NCI-H1417 treated with DMSO at 0.1 percent for 48 hours (cell line): ENCODE measurements at places on chromosomes 5 and 9.

GRCh38 chr9:74245866-74246497, 251.2 kb upstream of the RORB start:
- DNase-seq: no peak

DNA sequence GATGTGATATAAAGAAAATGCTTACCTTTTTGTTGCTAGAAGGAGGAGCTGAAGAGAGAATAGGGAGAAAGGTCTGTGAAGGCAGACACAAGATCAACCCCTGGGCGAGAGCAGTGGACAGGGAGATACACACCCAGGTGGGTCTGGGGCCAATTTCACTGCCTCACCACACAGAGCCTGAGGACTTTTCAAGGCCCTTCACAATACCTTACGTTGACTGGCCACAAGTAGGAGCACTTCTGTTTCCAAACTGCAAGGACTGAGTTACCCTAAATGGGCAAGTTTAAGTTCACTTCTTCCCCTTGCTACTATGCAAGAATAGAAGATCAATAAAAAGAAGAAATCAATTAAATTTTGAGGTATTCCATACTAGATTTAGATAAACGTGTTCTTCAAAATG, 174.5 kb upstream of the SLC12A2 start:
- DNase-seq: no peak

DNA sequence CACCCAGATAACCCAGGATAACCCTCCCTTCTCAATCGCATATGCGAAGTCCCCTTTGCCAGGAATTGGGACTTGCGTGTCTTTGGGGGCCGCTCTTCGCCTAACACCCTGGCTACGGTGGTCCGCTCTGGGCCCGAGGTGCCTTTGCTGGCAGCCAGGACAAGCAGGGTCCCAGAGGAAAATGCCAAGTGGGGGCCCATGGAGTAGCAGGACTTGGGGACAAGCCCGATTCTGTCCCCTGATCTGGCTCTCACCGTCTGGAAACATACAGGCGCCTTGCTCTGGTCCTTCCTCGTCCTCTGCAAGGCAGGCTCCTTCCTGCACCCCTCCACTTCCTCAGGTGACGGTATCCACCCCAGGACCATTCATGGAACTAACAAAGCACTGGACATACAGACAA, 78.1 kb upstream of the UNC5A start:
- no peak for DNase-seq

DNA sequence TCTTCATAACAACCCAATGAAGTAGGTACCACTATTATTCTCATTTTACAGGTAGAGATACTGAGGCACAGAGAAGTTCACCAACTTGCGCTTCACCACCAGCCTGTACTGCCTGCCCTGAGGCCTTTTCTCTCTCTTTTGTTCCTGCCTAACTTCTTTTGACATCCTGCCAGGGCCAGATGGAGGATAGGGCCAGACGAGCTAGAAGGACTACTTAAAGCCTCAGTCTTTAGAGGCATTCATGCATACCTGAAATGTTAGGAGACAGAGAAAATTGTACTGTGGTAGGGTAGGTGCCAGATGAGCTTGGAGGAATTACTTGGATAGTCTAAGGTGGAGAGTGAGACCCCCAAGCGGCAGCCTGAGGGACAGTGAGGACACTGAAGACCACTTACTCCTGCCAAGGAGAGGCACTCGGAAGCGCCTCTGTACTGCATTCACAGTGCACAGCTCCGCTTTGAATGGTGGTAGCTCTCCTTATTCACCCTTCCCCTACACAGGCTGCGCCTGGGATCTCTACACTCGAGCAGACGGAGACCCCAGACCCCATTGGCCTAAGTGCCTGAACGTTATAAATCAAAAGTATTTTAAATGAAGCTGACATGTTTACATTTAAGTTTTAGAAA, 6.2 kb upstream of the ORM1 start:
- DNase-seq: no peak

DNA sequence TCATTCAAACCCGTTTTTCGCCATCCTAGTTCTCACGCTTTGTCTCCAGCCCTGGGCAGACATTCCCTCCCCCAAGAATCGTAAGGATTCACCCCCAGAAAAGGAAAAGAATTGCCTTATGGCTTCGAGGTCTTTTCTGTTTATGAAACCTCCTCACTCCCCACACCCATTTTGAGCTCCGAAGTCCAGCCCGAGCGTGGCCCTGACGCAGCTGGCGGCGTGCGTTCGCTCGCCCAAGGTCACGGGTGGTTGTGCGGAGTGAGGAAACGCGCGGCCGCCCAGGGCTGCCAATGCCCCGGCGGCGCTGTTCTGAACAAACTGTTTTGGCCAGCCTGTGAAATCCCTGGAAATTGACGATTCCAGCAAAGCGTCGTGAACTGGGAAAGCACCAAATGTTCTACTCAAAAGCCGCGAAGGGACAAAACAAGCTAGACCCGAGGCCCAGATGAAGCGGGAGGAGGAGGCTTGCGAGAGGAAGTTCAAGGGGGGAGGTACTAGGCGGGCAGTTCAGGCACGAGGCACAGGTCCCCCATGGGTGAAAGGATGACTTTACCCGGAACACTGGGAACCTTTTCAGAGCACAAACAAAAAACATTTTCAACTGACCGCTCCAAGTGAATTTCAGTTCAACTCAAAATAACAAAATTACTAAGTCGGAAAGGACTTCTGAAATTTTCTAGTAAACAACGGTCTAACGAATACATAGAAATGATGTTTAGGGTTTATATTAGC, 683 bp upstream of the ZFAND5 start:
- peak; percentile 88 for DNase-seq

DNA sequence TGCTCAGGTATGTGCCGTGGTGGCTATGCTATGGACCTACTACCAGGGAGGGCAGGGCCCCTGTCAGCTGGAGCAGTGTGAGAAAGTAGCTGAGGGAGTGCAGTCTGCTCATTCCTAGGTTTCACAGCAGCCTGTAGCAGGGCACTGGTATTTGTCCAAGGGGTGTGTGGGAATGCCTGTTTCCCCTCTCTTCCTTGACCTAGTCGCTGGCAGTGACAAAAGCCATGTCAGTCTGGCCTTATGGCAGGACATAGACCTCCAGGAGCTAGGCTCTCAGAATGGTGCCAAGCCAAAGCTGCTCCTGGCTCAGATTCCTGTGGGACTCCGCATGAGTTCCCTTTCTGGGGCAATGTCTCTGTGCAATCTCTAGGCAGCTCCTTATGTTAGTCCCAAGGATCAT, 253.9 kb upstream of the TYRP1 start:
- DNase-seq: no peak

- DNase-seq: no peak
These were observed 30.7 kb downstream of the EXOC3 start for GRCh38 chr5:473551-474192.

GRCh38 chr9:115118879-115119218, 892 bp upstream of the TNC start:
- peak; percentile 17 for DNase-seq

- DNase-seq: no peak
These were observed 124.4 kb downstream of the SLF1 start for GRCh38 chr5:94742852-94743251.

DNA sequence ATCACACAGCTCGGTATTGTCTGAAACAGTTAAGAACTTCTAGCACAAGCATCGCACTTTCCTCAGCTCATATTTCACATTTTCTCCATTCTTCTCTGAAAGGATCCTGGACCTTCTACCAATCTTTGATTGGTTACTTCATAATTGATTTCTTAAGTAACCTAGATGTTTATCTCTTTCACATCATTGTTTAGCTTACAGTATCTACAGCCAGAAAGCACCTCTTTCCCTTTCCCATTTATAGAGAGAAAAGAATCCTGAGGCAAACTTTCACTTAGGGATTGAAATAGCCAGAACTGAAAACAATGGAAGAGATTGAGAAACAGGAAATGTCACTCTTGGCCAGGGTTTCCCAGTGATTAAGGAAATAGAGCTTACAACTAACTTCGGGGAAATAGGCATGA, 2.5 kb downstream of the IL33 start:
- DNase-seq: no peak

DNA sequence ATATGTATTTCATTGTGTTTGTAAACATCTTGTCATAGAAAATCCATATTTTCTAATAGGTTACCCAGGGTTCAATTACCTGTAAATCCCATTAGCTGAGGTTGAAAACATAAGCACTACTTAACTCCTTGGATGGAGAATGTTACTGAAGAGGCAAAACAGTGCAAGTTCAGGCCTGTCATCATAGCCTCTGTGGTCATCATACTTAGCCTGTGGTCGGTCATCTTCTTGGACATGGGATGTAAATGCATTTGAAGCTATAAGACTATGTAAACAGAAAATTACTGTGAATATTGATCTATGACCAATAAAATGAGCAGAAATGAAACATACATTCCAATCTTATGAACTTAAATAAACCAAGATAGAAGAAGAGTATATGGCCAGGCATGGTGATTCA, 164.7 kb downstream of the CHSY3 start:
- DNase-seq: no peak

DNA sequence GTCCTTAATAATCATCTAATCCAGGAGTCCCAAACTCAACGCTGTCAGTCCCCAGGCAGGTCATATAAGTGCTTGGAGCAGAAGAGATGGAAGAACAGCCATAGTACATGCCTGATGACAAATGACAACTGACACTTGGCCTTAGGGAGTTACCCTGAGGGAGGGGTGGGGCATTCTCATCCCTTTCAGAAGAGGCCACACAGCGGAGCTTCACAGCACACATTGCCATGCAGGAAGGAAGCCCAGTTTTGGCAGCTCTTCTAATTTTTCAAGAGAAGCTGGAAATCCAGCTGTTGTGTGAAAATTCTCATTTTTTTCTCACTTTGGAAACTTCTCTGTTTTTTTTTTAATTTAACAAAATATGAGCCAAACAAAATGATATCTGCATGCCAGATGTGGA, 89.0 kb downstream of the ASTN2 start:
- DNase-seq: no peak

DNA sequence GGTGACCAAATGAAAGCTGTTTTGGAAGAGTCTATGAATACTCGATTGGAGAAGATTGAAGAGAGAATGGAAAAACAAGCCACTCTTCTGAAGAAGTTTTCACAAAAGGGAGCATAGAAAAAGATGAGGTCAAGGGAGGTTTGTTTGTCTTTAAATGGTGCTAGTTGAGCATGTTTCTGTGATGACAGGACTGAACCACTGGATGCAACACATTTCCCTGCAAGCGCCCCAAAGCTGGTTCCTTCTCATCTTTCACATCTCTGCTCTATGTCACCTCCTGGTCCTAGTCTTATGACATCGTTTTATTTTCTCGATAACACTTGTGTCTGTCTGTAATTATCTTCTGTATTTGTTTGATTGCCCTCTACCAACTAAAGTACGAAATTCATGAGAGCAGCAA, 3.8 kb upstream of the CCDC192 start:
- no peak for DNase-seq

- DNase-seq: no peak
These were observed 344.1 kb upstream of the RPS23 start for GRCh38 chr5:82622205-82622604.

DNA sequence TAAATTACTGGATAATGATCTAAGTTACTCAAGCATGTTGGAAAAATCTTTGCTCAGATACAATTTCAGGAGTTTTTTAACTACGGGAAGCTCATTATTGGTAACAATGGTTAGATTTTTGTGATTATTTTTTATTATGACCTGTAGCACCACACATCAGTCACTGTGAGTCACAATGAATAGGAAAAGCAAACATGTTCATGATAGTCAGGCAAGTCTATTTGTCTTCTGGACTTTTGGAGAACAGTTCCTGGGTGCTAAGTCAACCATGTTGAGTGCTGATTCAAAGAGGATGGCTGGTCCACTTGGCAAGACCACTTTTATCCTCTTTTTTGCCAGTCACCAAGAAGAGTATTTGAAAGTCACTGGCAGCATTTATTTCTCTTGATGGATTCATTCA, 403.2 kb downstream of the KIF4B start:
- no peak for DNase-seq

DNA sequence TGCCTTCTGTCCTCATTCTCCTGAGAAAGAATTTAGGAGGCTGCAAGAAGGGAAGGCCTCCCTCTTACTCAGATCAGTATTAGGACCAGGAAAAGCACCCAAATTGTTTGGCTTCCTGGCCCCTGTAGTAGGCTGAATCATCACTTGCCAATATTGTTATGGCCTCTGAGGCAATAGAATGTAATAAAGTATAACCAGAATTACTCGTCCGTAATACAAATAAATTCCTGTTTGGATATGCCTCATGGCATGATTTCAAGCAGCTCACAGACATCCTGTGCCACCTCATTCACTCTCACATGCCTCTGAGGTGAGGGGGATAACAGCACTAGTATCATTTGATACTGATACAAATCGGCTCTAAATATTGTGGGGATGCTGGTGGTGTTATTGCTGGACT, 427.3 kb downstream of the ISL1 start:
- DNase-seq: no peak

DNA sequence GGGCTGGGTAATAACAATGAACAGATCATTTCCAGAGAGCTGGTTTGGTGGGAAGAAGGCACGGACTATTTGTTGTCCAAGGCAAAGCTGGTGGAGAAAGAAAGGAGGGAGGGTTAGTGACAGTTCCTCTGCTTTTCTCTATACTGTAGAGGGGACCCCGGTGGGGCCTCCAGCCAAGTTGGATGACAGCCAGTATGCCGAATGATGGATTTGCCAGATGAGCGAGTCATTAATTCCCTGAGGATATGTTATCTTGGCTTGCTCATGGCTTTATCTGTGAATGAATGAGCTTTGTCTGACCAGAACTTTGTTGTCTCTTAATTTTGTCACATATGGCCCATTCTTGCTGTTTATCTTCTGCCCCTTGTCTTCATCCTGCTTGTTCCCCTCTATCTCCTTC, 158.6 kb upstream of the GLRA1 start:
- DNase-seq: no peak

GRCh38 chr5:148973455-148973854, 89.4 kb downstream of the SH3TC2 start:
- DNase-seq: no peak

GRCh38 chr9:134340475-134341160, 14.4 kb downstream of the RXRA start:
- DNase-seq: no peak

- DNase-seq: no peak
These were observed 48.9 kb upstream of the CPEB4 start for GRCh38 chr5:173839117-173839713.

GRCh38 chr5:99022250-99022649, 93.4 kb upstream of the CHD1 start:
- DNase-seq: no peak

DNA sequence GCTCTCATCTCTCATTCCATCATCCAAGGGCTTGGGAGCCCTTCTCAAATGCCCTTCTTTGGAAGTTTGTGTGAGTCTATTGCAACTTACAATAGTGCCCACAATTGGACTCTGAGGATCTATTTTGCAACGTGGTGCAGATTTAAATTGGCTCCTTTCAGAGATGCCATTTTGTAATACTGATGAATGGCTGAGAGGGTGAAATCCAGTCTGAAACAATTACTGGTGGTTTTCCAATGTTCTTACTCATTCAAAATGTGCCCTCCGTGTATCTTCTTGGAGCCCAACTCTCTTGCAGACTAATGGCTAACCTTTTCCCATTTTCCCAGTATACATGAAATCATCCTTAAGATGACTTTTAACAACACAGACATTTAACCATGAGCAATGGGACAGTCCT, 6.1 kb downstream of the ZNF462 start:
- DNase-seq: no peak
